ENCODE measurements at places on chromosomes 7 and 10.

DNA sequence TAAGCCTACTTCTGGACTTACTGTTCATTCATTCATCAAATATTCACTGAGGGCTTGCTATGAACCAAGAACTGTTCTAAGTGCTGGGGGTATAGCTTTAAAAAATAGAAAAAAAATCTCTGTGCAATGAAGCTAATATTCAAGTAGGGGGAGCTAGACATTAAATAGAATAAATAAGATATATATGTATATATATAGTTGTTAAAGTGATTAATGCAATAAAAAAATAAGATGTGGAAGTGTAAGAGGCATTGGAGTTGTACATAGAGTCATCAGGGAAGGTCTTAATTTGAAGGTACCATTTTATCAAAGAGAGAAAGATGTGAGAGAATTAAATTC lies 181.2 kb upstream of the AGR3 start:
- H3K27ac ChIP-seq = no peak overlapping the region
- H3K27me3 ChIP-seq = no peaks in the 10 kb centered on the region
- no peak for DNase-seq
- H3K4me1 ChIP-seq = no peaks in the 10 kb centered on the region
- H3K4me3 ChIP-seq = no peak overlapping the region
- H3K36me3 ChIP-seq = no peaks in the 10 kb centered on the region

DNA sequence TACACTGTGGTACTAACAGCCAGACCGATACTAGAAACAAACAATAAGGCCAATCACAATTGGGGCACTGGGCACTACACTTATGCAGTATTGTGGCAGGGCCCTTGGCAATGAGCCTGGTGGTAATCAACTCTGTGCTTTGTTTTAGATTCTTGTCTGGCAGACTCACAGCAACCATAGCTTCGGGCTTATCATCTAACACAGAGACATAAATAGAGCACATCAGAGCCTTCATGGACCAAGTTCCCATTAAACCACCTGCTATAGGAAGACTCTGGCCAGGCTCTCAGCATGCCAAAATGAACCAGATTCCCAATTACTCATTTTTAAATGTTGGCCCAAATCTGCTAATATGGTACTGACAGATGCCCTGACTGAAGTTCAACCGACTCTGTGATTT lies 218.6 kb downstream of the DGKI start:
- DNase-seq = no peak
- H3K27ac ChIP-seq = no peak overlapping the region
- peaks cover 7% of the 10 kb centered on the region for H3K27me3 ChIP-seq
- no peaks in the 10 kb centered on the region for H3K36me3 ChIP-seq

DNA sequence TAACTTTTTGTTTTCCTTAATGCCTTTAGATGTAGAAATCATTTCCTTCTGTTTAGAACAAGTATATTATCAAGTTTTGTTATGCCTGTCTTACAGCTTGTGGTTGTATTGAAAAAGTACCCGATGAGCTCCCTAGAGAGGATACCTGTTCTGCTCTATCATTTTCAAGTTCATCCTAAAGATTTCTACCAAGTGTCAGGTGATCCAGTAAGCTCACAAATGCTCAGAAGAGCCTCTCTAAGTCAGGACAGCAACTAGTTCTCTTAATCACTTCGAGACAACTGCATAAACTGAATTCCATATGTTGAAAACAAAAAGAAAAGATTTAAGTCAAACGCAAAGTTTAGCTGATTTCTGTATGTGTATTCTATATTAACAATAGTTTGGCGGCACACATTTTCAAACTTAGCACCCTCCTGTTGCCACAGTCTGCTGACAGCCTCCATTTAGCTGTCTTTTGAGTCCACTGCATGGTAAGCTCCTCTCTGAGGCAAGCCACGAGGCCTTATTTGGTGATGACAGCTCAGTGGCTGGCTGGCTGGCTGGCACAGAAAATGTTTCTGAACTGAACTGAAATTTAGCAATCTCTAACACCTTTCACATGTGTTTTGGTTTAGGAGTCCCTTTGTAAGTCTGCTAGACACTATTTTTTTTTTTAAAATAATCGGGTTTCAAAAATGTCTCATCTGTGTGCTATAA lies 59.4 kb downstream of the SEMA3C start:
- no peak overlapping the region for H3K27ac ChIP-seq
- no peaks in the 10 kb centered on the region for H3K36me3 ChIP-seq
- H3K27me3 ChIP-seq = no peaks in the 10 kb centered on the region
- no peak overlapping the region for H3K4me3 ChIP-seq
- peaks cover 10% of the 10 kb centered on the region for H3K4me1 ChIP-seq

GRCh38 chr10:4093438-4093837 lies 308.4 kb upstream of the KLF6 start:
- H3K4me1 ChIP-seq = no peaks in the 10 kb centered on the region
- H3K27ac ChIP-seq = no peak overlapping the region
- H3K27me3 ChIP-seq = no peaks in the 10 kb centered on the region
- no peak overlapping the region for H3K4me3 ChIP-seq
- H3K36me3 ChIP-seq = no peaks in the 10 kb centered on the region
- no peak for DNase-seq

GRCh38 chr10:26214551-26215395 lies 1.8 kb upstream of the GAD2 start:
- H3K36me3 ChIP-seq = no peaks in the 10 kb centered on the region
- no peak overlapping the region for H3K27ac ChIP-seq
- H3K4me1 ChIP-seq = no peaks in the 10 kb centered on the region
- DNase-seq = peak; percentile 5
- peaks cover 50% of the 10 kb centered on the region for H3K27me3 ChIP-seq
- no peak overlapping the region for H3K4me3 ChIP-seq

DNA sequence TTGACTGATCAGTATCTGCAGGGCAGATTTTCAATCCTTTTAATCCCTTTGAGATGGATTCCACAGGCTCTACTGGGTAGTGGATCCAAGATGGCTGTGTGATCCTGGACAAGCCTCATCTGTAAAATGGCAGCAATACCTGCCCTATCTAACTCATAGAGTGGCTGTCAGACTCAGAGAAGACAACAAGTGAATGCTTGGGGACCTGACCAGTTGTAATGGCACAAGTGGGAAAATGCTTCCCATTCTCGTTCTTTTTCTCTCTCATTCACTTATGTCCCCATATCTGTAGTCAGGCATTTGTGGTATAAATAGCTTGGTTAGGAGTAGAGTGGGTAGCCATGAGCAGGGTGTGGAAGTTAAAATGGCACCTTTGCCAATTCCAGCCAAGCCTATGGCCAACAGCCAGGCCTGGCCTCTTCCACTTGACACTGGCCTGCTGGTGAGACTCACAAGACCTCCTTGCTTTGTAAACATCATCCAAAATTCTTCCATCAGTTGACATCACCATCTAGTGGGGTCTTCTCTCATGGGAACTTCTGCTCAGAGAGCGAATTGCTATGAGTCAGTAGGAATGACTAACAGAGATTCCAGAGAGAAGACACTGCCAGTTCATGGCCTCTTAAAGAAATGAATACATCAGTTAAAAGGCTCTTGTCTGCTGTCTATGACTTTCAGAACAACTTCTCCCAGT lies 150.1 kb downstream of the PLPP4 start:
- DNase-seq = no peak
- no peak overlapping the region for H3K27ac ChIP-seq
- H3K4me3 ChIP-seq = no peak overlapping the region
- H3K36me3 ChIP-seq = no peaks in the 10 kb centered on the region

DNA sequence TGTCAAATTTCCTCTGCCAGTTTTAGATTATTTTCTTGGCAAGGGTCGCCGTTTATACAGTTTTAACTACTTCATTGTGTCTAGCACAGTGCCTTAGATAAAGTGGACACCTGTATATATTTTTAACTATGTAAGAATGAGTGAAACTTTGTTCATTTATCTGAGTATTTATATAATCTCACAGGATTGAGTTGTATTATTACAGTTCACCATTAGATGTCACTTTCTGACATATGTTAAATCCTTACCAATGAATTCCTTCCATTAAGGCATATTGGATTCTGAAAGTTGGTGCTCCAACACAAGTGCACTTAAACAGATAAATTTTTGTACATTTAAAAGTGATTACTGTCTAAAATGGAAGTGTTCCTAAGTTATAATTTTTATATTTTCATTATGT lies 43.0 kb downstream of the ZMYND11 start:
- no peaks in the 10 kb centered on the region for H3K27me3 ChIP-seq
- H3K36me3 ChIP-seq = peaks cover 5% of the 10 kb centered on the region
- H3K4me1 ChIP-seq = no peaks in the 10 kb centered on the region
- no peak overlapping the region for H3K4me3 ChIP-seq

DNA sequence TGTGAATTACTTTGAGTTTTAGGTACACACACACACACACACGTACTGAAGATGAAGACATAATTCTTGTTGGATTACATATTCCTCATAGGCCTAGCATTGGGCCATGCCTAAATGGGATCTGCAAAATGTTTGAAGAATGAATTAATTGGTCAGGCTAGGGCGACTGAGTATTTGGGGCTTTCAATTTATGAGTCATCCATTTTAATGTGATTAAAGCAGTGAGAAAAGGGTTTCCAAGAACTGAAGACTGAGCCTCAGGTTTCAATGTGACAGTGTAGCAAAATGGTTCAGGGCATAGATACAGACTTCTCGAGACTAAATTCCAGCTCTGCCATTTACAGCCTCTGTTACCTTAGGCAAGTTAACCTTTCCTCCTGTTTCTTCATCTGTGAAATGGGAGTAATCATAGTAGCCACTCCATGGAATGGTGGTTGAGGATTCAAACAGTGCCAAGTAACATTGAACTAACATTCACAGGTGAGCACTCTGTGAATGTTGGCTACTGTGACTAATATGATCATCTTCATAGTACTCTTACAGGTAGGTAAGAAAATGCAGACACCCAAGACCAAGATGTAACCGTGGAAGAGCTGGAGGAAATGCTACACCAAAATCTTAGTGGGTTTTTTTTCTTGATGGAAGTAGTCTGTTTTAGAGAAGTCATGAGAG lies 7.6 kb downstream of the BPGM start:
- DNase-seq = no peak
- no peaks in the 10 kb centered on the region for H3K27me3 ChIP-seq
- no peaks in the 10 kb centered on the region for H3K36me3 ChIP-seq
- H3K27ac ChIP-seq = no peak overlapping the region
- no peaks in the 10 kb centered on the region for H3K4me1 ChIP-seq
- no peak overlapping the region for H3K4me3 ChIP-seq

DNA sequence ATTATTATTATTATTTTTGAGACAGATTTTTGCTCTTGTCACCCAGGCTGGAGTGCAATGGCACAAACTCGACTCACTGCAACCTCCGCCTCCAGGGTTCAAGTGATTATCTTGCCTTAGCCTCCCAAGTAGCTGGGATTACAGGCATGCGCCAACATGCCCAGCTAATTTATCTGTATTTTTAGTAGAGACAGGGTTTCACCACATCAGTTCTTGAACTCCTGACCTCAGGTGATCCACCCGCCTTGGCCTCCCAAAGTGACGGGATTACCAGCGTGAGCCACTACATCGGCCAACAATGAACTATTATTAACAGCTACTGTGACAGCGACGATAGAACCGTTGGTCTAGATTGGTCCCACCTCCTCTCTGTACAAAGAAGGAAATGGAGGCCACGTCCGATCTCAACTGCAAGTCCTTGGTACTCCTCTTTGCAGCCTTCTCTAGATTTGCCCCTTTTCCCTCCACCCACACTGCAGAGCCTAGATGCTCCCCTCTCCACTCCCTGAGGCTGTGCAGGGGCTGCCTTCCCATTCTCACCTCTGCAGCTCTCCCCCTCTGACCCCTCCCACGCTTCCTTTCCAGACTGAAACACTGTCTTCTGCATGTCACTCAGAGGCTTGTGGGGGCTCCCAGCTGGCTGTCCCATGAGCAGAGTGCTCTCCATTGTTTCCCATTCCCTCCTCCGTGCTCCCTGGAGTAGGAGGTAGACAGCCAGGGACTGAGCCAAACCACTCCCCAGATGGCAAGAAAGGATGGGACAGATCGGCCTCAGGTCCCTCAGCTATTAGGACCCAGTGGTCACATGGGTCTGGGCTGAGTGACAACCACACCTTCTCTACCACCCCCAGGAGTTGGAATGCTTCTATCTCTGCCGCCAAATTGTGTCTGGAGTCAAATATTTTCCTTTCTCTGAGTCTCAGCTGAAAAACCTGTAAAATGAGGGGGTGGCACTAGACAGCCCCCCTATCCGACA lies 2.3 kb downstream of the LOXL4 start:
- H3K4me3 ChIP-seq = no peak overlapping the region
- H3K27ac ChIP-seq = no peak overlapping the region
- no peak for DNase-seq

Measured in small intestine (tissue), 16 donors.